ENCODE measurements at places on chromosomes 1 and 21. TPM values are rescaled to one million over a fixed set of nuclear protein-coding genes. Genes with fewer than 3 reads are reported as not detected.

- DNase-seq: no peak
Measured at GRCh38 chr1:90114521-90115141, 119.7 kb downstream of the ZNF326 start.

DNA sequence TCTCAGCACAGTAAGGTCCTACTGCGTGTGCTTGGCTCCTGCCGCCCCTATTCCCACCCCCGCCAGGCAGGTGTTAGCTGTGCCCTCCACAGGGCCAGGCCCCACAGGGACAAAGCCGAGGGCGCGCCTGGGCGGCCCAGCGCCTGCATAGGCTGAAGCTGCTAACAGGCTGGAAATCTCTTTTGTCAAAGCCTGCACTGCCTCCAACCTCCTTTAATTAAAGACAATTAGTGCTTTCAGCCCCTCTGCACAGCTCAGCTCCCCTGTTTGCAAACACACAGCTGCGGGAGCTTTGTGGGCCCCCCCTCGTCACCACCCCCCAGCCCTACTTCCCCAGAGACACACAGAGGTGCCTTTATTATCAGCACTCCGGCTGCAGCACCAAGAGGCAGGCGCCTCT lies 95.9 kb downstream of the EPHB2 start:
- no peak for DNase-seq

- DNase-seq: peak; percentile 53
Measured at GRCh38 chr1:26697978-26698849, 2.4 kb downstream of the ARID1A start.

GRCh38 chr1:22340066-22340465 lies 111.6 kb upstream of the ZBTB40 start:
- DNase-seq: no peak

DNA sequence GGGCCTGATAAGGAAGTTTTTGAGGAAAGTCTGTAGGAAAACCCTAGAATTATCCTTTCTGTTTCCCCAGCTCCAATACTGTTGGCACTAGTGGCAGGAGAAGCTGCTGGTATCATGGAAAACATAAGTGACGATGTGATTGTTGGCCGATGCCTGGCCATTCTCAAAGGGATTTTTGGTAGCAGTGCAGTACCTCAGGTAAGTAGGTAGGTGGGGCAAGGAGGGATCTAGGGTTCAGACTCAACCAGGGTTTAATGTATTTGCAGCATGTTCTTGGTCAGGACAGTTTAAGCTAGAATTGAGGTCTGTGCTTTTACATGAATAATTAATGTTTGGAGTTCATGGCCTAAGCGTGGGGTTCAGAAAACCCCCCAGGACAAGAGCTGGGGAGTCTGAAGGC lies 62.1 kb downstream of the KDM1A start:
- DNase-seq: no peak

GRCh38 chr1:158686111-158687009 lies at the start of gene SPTA1:
TSS of gene SPTA1 (minus strand) at chr1:158686715. CDS start at chr1:158686517, 198 bp downstream.
- no peak for DNase-seq

DNA sequence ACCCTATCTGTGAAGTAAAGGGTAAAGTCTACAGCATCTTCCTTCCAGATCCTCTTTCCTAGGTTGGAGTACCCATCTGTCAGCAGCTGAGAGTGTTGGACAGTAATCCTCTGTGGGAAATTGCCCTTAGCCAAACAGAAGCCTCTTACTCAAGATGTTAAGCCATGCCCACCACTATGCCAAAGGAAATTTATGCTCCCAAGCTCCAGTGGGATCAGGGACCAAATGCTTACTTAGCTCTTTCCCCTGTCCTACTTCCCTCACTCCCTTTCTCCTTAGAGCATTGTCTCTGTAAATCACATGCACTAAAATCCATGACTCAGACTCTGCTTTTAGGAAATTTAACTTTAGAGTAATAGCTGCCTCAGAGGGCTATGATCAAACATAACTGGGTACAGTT lies 254.0 kb downstream of the BRINP2 start:
- DNase-seq: no peak

DNA sequence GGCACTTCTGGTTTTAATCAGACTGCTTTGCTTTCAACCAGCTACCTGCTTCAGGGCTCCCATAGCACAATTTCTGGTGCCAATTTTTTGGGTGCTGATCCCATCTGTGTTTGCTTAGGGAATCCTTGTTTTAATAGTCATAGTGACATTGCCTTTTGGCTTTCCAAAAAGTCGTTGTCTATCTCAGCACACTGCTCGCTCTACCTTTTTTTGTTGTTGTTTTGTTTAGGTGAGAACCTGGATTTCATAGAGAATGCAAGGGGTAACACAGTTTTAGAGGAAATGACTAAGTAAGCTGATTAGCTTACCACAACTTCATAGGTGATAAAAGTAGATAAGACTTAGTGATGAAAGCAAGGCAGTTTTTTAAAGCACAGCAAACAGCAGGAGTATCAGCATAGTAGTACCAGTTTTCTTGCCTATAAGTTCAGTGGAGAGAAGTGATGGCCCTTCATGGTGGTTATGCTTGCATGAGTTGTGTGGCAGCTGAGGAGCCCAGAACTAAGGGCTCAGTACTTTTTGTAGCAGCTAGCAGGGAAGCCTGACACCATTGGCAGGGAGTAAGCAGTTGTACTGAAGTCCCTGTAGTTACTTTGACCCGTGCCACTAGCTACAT lies 31.3 kb downstream of the NEK7 start:
- no peak for DNase-seq

DNA sequence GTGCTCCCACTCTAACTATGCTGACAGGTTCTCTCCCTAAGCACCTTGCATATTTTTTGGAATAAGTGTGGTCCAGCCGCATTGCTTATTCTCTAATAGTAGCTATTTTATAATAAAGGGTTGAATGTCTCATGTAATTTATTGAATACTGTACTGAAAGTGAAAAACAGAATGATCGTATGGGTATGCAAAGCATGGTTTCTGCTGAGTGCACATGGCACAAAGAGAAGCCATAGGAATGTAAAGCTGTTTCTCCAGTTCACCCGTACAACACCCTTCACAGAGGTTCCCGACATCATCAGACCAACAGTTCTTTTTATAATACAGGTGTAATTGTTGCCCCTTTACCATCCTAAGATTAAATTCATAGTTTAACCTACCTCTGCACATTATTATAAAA lies 8.9 kb upstream of the HAO2 start:
- no peak for DNase-seq

DNA sequence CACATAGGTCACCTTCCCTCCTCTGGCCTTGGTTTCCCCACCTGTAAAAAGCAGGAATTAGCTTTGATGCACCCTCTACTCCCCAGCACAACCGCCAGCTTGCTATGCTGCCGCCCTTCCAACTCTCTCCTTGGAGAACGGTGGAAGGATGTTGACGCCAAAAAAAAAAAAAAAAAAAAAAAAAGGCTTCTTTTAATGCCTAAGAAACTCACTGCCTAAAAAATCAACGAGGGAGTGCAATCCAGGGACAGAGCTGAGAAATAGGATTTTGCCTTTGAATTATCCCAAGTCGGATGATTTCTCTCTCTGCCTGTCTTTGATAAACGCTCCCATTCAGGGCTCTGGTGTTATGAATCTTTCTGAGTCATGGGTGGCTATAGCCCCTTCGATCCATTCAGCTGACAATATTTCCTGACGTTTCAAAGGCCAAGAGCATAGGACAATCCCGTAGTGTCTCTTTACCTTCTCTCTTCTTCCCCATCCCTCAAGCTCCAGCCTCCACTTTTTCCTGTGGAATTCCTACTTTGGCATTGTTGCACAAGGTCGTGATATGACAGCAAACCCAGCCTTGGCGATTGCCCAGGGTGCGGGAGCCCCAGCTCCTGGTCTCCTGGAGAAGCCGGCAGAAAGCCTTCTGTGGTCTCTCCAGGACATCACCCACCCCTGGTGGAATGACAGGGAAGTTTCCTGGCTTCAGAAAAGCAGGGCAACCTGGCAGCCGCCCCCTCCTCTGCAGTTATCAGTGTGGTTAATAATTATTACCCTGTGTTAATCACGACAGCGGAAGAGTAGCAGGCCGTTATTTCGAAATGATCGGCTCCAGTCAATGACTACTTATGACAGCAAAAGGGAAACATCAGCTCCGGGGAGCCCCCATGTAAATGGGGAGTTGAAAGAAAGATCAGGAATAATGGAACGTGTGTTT lies 8.0 kb upstream of the PLXNA2 start:
- no peak for DNase-seq

GRCh38 chr21:16608209-16608830 lies 878.5 kb downstream of the USP25 start:
- no peak for DNase-seq

DNA sequence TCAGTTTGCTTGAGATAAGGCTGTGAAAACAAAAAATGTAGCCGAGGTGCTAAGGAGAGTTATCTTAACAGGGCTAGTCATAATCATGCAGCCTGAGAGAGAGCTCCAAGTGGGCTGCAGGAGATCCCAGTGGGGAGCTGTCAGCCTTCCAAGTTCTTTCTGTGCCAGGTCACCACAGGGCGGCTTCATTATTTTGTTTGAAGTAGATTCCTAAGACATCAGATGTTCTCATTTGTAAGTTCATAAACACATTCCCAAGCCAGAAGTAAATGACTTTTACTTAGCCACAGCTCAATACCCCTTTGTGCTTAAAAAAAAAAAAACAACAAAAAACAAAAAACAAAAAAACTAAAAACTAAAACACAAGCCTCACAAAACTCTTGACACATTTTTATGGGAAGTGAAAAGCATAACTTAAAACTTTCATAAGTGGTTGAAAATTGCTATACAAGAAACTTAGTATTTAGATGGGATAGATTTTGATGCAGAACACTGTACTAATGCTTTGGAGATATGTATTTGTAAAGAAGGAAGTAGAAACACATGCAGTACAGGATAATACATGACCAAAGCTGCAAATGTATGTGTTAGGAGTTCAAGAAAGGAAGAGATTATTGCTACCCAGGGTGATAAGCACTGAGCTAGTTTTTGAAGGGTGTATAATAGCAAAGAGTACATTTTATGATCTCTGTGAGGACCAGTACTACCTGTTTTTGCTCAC lies 8.6 kb downstream of the CDC14A start:
- no peak for DNase-seq

GRCh38 chr1:90834886-90835660 lies 118.0 kb upstream of the BARHL2 start:
- no peak for DNase-seq

GRCh38 chr1:94339206-94339927 lies 78.8 kb upstream of the ABCD3 start:
- DNase-seq: no peak

DNA sequence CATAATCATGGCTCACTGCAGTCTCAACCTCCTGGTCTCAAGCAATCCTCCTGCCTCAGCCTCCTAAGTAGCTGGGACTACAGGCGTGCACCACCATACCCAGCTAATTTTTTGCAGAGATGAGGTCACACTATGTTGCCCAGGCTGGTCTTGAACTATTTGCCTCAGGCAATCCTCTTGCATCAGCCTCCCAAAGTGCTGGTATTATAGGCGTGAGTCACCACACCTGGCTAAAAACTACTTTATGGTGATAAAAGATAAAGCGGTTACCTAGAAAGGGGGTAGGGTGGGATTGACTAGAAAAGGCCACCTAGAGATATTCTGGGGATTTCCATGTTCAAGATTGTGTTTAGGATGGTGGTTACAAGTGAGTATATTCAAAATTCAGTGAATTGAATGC lies 5.0 kb downstream of the TSTD1 start:
- peak; percentile 43 for DNase-seq

DNA sequence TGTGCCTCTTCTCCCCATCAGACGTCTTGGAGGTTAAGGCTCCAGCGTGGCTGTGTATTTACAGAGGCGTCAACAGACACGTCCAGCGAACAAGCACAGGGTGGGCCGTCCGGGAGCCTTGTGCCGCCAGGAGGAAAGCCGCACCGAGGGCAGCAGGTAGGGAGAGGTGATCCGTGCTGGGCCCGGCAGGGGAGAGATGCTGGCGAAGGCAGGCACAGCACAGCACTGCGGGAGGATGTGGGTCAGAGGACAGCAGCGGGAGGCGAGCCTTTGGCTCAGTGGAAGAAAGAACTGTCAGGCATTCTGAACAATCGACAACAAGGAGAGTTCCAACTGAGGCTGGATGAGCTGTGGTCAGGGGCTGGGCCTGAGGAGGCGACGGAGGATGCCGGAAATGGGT lies 144.1 kb upstream of the TNR start:
- DNase-seq: no peak

GRCh38 chr21:41375875-41376274 lies 14.0 kb downstream of the MX2 start:
- DNase-seq: no peak

GRCh38 chr1:23989263-23989662 lies 9.1 kb upstream of the SRSF10 start:
- DNase-seq: no peak

DNA sequence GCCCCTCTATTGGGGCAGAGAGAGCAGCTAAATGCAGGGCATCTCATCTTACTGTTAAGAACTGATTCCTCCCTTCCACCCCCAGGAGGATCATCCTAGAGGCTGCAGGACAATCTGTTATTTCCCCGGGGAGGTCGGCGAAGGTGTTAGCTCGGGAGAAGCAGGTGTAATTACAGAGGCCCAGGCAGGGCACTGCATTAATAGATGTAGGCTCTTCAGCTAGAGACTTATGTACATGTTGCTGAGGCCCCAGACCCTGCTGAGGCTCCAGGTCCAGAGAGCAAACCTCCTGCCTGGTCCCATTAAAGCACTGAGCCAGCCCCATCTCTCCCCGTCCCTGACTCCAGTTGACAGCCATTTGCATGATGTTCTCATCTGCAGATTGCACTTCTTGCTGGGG lies 320.3 kb upstream of the VAMP3 start:
- no peak for DNase-seq

- no peak for DNase-seq
Measured at GRCh38 chr1:201561195-201561564, 22.3 kb downstream of the NAV1 start.

DNA sequence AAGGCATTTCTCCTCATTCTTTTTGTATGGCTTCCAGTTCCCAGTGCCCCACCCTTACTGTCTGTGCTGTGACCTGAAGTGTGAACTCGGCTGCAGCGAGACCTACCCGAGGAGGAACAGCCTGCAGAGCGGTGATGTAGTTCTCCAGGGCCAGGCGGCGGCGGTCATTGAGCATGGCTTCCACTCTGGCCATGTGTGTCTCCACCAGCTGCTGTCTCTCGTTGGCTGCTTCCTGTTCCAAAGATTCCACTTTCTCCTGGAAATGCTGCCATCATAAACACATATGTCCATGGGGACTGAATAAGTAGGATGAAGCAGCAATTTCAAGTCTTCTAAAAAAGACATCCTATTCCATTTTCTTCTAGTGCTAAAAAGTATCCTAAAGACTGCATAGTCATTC lies 195.6 kb downstream of the APP start:
- no peak for DNase-seq

Gene TNN
- not detected for total RNA-seq

Gene TAF12
- 26.5 TPM for total RNA-seq

Gene PADI4
- 4.2 TPM for total RNA-seq

Gene FNBP1L
- total RNA-seq: 0.14 TPM

Gene PTP4A2
- 357 TPM for total RNA-seq

Gene SPATA21
- not detected for total RNA-seq

Gene ELAPOR1
- 7.7 TPM for total RNA-seq

Gene SAMSN1
- total RNA-seq: 113 TPM

Gene CNN3
- total RNA-seq: 12.9 TPM
